H1 (cell line): ENCODE measurements at places on chromosomes 7 and 10. TPM values are rescaled to one million over a fixed set of nuclear protein-coding genes. Genes with fewer than 3 reads are reported as not detected.

Gene ZPBP
- total RNA-seq, result not detected in 2 replicates

Gene NPC1L1
- total RNA-seq, result 0.06 TPM in 1 of 2 replicates, not detected in the other

Gene CYTH3
- total RNA-seq, result 9.7 and 11.9 TPM in 2 replicates

DNA sequence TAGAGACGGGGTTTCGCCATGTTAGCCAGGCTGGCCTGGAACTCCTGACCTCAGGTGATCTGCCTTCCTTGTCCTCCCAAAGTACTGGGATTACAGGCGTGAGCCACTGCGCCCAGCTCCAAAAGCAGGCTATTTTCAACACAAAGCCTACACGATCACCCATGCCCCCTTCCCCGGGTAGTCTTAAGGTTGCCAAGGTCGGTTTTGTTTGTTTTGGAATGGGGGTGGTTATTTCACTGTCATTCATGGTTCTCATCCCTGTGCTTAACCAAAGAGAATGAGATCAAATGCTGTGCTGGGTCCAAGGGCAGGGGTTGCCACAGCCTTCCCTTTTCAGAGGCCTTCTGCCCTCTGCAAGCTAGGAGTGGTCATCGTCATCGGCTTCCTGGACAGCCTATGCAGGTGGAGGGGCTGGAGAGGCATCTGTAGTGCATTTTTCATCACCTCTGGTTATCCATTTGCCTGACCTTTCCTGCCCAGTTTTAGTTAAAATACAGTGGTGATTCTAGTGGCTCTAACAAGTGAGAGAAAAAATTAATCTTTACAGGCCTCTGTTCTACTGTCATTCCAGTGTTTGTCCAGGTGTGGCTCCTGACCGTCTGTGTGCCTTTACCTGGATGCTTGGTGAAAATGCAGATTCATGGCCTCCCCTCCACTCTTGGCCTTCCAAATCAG lies 11.4 kb downstream of the BLVRA start:
- DNase-seq, result no peak

GRCh38 chr10:1299041-1299726 lies 243.0 kb downstream of the WDR37 start:
- DNase-seq, result no peak

Gene ZNF775
- total RNA-seq, result 21.5 and 24.9 TPM in 2 replicates

GRCh38 chr10:84523526-84523925 lies 195.1 kb downstream of the CCSER2 start:
- no peak for DNase-seq

Gene BEND7
- total RNA-seq, result 5.9 and 8.2 TPM in 2 replicates

Gene COL26A1
- 68.8 and 71.4 TPM in 2 replicates for total RNA-seq

Gene PRKAR1B
- total RNA-seq, result 55.7 and 58.0 TPM in 2 replicates
